ENCODE measurements at places on chromosomes 3 and 15.

DNA sequence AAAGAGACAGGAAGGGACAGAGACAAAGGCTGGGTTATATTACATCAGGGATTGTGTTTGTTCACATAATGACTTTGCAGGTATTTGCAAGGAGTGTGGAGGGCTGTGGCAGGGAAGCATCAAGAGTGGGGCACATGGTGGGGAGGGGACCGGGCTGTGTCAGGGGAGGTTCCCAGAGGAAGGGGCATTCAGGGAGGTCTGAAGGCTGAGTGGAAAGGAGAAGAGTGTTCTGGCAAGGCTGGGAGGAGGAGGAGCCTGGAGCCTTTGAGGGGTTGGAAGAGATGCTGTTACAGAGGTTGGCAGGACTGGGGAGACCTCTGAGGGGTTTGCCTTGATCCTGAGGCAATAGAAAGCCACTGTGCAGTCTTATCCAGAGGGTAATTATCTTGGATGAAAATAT, 49.4 kb downstream of the EXOG start:
- no peak for DNase-seq

DNA sequence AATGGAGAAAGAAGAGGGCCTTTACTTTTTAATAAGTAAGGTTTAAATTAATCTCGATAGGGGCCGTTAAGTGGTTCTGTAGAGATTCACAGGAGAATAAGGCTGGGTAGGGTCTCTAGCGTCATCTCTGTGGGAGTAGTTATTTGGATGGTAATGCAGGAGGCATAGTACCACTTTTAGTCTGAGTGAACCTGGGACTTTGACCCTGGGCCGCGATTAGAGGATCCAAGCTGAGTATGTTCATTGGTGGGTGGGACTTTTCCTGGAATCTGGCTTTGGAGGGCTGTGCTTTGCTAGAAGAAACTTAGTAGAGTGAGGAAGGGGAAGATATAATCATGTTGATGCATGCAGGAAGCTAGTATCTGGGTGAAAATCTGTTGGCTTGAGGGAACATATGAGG, 4.0 kb downstream of the LPP start:
- no peak for DNase-seq

- no peak for DNase-seq
These were observed 226.4 kb downstream of the SCAPER start for GRCh38 chr15:76678766-76679165.

DNA sequence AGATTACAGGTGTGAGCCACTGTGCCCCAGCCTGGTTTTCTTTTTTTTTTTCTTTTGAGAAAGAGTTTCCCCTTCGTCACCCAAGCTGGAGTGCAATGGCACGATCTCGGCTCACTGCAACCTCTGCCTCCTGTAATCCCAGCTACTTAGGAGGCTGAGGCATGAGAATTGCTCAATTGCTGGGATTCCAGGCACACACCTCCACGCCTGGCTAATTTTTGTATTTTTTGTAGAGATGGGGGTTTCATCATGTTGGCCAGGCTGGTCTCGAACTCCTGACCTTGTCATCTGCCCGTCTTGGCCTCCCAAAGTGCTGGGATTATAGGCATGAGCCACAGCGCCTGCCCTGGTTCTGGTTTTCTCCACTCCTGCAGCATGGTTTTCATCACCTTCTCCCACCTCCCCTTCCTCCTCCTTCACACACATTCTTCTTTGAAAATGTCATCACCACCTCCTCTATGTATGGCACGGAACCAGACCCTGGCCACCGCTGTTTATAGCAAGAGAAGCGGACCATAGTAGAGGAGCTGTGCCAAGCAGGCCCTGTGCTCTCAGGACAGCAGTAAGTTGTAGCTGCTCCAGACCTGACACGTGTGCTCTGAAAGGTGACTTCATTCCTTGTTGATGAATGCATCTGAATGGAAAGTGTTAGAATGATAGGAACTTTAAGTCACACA, 14.6 kb upstream of the AHSG start:
- DNase-seq: no peak

- no peak for DNase-seq
These were observed 43.3 kb downstream of the TGFBR2 start for GRCh38 chr3:30649572-30650318.

GRCh38 chr3:104632947-104633346, 733.8 kb upstream of the ALCAM start:
- no peak for DNase-seq

Measured in activated naive CD8-positive, alpha-beta T cell treated with anti-CD3 and anti-CD28 coated beads for 36 hours (primary cell).